ENCODE measurements at places on chromosomes 3 and 15. TPM values are rescaled to one million over a fixed set of nuclear protein-coding genes. Genes with fewer than 3 reads are reported as not detected.

Gene GHSR
- not detected for polyA plus RNA-seq

Gene FES
- 0.78 TPM for polyA plus RNA-seq

Gene SAXO2
- polyA plus RNA-seq = 9.6 TPM

Gene KCTD6
- polyA plus RNA-seq = 3.9 TPM

Gene EOGT
- 9.4 TPM for polyA plus RNA-seq

Gene PKM
- polyA plus RNA-seq = 417 TPM

Gene KIF7
- polyA plus RNA-seq = 1.9 TPM

Measured in K562 (cell line).